ENCODE measurements at places on chromosomes 13 and 19. TPM values are rescaled to one million over a fixed set of nuclear protein-coding genes. Genes with fewer than 3 reads are reported as not detected.

The GFY gene
- not detected for total RNA-seq

The FBXO17 gene
- total RNA-seq, result 30.7 TPM

The ZNF154 gene
- total RNA-seq, result 0.37 TPM

The PSG1 gene
- under 0.01 TPM for total RNA-seq

The FFAR1 gene
- not detected for total RNA-seq

The CCDC122 gene
- total RNA-seq, result 5.3 TPM

The ANGPTL8 gene
- not detected for total RNA-seq
